ENCODE measurements at places on chromosomes 6 and 20.

DNA sequence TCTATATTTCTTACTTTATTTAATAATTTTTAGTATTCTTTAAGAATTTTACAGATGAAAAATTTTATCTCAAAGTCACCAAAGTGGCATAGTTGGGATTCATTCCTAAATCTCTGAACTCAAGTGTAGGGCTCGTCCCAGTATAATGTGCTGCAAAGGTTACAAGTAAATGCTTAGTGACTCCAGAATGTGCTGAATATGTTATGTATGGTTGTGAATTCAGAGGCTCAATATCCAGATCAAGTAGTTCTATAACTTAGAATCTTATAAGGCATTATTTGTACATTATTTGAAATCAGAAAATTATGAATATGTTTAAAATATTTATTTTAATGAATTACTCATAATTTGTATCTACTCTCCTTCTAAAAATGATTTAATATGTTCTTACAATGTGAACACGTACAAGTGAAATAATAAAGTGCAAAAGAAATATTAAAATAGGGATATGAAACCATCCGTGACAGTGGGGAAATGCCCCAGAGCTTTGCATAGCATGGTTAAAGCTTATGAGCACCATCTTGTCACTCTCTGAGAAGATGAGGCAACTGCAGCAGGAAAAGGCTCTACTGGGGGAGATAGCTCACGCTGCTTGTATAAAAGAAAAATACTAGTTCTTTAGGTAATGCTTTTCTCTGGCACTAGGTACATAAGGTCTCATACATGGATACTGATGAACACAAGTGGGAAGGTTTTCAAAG, 259.0 kb downstream of the FOXC1 start:
- DNase-seq: no peak

DNA sequence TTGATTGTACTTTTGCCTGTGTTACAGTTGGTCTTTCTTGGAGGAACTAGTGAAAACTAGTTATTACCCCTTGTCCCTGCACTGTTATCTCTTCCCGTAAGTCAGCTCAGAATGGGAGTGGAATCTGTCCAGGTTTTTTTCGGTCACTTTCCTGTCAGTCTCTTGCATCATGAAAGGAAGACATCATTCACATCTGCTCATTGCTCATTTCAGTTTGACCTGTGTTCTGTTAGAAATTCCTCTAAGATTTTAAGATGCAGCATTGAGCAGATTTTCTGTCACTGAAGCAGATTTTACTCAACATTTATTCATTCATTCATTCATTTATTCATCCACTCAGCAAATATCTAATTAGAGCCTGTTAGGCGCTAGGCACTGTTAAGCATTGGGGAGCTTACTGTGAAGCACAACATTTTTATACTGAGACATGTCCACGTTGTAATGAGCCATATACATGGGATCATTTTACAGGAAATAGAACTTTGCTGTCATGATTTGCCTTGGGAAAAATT, 33.1 kb upstream of the HINT3 start:
- no peak for DNase-seq

- DNase-seq: no peak
These were observed 67.1 kb downstream of the GFOD1 start for GRCh38 chr6:13420269-13420668.

- no peak for DNase-seq
These were observed 194.0 kb downstream of the SOD2 start for GRCh38 chr6:159499034-159499433.

DNA sequence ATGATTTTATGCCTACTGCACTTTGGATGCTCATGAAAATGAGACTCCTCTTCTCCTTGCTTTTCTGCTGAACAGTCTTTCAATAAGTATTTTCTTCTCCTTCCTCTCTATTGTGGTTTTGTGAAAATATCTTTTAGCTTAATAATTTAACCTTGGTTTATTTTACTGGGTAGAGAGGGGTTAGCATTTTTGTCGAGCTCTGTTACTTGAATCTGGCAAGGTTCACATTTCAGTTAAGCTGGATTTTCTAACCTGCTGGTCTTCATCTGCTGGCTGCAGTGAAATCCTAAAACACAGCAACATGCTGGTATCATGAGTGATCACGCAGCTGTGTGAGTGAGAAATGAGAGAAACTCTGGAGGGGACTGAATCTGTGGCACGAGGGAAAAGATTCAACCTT, 222.7 kb upstream of the NOX3 start:
- DNase-seq: no peak

- DNase-seq: peak; percentile 12
These were observed 164.9 kb upstream of the SASH1 start for GRCh38 chr6:148177589-148178233.

GRCh38 chr6:38233161-38233791, 406.5 kb downstream of the BTBD9 start:
- no peak for DNase-seq

DNA sequence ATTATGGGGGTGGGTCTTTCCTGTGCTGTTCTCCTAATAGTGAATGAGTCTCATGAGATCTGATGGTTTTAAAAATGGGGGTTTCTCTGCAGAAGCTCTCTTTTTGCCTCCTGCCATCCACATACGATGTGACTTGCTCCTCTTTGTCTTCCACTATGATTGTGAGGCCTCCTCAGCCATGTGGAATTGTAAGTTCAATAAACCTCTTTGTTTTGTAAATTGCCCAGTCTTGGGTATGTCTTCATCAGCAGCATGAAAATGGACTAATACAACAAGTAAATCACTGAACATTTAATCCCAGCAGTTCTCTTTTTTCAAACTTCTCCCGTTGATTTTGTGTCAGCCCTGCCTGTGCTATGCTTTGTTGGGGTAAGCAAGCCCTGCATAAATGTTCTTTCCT, 95.2 kb downstream of the FAM217A start:
- DNase-seq: no peak

DNA sequence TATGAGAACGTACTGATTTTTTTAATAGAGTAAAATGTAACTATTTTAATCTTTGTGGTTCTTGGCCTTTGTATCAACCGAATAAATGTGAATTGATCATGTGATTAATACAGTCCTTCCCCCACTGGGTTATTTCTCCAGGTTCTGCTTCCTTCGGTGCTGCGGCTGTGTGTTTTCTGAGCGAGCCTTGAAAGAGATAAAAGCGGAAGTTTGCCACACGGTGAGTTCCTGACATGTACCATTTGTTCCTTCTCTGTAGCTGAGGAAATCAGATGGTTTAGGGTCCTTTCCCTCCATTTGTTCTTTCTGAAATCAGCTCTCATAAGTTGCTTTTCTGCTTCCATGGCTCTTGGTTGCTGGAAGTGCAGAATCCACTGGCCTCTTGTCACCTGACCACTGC, 15.5 kb downstream of the RTF2 start:
- DNase-seq: no peak

GRCh38 chr6:16670183-16670582, 91.1 kb downstream of the ATXN1 start:
- no peak for DNase-seq

DNA sequence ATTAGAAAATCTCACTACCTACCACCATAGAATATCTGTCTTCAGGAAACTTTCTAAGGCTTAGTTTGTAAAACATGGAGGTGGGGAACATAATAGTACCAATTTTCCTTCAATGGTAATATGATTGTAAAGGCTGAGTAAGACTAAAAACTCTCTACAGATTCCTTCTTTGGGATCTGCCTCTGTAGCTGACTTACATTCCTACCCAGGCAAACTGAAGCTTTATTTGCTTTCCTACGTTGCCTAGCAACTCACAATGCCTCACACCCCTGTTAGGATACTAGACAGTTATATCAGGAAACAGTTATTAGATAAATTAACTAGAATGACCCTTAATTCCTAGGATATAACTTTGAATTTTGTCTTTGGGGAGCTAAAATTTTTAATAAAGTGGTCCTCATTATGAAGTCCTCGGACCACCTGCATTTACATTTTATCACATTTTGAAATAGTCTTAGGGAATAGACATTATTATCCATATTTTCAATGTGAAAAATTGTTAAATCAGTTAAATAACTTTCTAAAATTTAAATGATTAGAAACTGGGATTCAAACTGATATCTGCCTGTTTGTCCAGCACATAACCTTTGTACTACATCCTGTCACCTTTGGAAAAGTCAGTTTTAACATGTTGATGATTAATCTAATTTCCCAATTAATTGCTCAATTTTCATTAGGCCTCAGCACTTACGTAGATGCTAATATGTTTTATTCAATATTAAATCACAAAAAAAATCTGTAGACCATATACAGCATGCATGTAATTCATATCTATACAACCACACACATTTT, 591.4 kb downstream of the RNF144B start:
- no peak for DNase-seq

GRCh38 chr20:32663335-32664011, 10.3 kb downstream of the C20orf203 start:
- no peak for DNase-seq

GRCh38 chr6:132961122-132961521, 146.8 kb downstream of the RPS12 start:
- no peak for DNase-seq

DNA sequence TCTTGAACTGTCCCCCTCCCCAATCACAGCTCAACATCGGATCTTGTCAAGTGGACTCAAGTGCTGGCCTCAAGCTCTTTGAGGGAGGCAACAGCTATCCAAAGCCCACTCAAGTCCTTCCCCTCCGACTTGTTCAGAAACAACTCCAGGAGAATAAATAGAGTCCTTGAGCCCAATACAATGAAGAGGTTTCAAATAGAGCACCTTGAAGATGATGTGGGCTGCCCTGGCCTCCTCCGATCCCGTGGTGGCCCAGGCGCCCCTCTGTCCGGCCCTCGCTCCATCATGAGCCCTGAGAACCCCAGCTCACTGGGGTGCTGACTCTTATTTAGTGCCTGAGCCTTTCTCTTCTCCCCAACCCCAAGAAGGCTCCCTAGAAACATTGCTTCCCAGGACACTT, 164.3 kb upstream of the PMEPA1 start:
- no peak for DNase-seq

DNA sequence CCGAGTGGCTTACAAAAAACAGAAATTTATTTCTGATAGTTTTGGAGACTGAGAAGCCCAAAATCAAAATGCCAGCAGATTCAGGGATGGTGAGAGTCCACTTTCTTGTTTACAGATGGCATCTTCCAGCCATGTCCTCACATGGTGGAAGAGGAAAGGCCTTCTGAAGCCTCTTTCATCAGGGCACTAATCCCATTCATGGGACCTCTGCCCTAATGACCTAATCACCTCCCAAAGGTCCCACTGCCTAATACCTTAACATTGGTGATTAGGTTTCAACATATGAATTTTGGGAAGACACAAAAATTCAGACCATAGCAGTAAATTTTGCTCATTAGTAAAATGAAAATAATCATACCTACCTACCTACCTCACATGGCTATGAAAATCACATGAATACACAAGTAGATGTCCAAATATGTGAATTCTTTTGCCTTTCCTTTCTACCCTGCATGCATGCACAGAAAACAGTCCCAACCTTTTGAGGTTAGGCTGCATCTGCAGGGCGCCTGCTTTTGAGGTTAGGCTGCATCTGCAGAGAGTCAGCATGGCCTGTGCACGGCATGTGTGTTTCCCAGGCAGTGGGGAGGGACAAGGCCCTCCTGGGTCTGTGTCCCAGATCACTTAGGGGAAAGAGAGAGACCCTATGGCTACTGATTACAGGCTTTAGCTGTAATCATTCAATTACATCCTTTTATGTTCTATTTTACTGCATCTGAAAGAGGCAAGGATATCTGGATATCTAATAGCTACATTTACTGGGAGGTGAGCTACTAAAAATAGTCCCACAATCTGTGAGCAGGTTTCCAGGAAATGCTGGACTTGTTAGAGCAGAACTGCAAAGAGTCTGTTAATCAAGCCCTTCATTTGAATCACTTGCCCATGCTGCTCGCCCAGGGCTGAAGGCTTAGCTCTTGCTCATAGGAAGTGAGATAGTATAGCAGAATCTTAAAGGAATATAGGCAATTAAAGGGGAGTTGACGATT, 497.7 kb upstream of the MARCKS start:
- no peak for DNase-seq

GRCh38 chr20:36132802-36133211, 21.7 kb upstream of the EPB41L1 start:
- DNase-seq: no peak

DNA sequence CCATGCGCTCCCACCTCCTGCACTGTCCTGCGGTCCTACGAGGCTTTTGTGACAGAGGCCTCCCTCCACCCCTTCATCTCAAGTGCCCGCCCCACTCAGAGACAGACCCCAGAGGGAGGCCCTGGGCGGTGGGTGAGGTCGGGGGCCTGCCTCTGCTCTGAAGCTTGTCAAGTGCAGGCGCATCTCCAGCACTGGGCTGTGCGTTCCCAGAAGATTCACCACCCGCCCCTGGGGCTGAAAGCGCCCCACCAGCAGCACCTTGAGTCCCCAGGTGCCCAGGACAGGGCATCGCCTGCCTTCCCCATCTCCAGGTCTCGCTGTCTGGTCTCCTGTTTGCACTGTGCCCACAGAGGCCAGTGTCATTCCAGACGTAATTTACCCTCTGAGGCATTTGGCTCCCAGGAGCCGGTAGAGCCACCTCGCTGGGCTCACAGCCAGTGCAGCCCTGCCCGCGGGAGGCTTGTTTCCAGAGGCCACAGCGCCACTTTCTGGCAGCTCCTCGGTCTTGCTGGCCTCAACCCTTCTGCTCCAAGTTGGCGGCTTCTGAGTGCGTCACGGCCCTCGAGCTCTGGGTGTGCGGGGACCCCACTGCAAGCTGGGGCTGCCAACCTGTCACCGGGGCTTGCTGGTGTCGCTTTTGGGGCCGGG, 191.1 kb downstream of the TAF4 start:
- DNase-seq: no peak

- no peak for DNase-seq
These were observed 24.2 kb upstream of the SNX9 start for GRCh38 chr6:157798851-157799250.

DNA sequence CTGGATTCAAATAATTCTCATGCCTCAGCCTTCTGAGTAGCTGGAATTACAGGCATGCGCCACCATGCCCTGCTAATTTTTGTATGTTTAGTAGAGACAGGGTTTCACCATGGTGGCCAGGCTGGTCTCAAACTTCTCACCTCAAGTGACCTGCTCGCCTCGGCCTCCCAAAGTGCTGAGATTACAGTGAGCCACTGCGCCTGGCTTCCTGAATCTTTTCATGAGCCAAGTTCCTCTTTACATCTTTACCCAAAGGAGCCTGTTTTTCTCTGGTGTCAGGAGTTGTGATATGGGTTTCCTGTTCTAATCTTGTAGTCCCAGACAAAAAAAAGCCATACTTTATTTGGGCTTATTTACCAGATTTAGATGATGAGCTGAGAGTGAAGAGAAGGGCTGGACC, 34.4 kb downstream of the PCNA start:
- no peak for DNase-seq

DNA sequence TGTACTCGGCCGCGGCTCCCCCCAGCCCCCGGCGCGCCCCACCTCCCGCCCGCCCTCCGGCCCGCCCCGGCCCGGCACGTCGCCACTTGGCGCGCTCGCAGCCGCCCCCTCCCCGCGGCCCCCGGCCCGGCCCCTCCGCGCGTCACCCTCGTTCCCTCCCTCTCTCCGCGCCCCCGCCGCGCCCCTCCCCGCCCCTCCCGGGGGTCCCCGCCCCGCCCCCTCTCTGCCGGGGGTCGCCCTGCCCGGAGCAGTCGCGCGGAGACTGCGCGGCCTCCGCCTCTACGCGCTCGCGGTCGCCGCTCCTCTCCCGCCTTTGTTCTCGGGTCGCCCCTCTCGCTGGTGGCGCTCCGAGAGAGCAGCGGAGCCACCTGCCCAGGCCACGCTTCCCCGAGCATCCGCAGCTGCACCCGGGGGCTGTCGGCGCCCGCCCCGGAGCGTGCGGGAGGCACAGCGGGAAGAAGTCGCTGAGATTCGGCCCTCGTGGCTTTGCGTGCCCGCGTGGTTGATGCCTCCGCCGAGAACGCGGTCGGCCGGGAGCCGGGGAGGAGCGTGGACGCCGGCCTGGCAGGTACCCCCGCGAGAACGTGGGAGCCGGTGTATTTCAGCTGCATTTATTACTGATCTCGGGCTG, at the start of gene PHF10:
Gene PHF10 (minus strand): TSS at position 7 of the 631 bp plus-strand sequence. CDS start 569 bp downstream, outside the sequence.
- DNase-seq: peak; percentile 73
